ENCODE measurements at places on chromosomes 5 and 9.

- no peak for DNase-seq
Observed at GRCh38 chr5:169430671-169431070, 129.7 kb upstream of the SLIT3 start.

GRCh38 chr5:128174951-128175350 is 91.4 kb downstream of the SLC12A2 start:
- DNase-seq: no peak

- DNase-seq: no peak
Observed at GRCh38 chr9:14203356-14204056, 110.4 kb downstream of the NFIB start.

DNA sequence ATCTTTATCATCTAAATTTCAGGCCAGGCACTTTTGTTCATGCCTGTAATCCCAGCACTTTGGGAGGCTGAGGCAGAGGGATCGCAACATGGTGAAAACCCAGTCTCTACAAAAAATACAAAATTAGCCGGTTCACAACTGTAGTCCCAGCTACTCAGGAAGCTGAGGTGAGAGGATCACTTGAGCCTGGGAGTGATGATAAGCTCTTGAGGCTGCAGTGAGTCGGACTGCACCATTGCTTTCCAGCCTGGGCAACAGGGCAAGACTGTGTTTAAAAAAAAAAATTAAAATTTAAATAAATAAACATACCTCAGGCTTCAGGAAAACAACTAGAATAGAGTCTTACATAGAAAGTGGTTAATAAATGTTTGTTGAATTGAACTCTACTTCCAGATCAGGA is 147.4 kb downstream of the AGTPBP1 start:
- DNase-seq: peak; percentile 10

GRCh38 chr9:98641695-98642094 is 67.0 kb downstream of the GABBR2 start:
- no peak for DNase-seq

- peak; percentile 21 for DNase-seq
Observed at GRCh38 chr5:171676286-171676944, 109.2 kb upstream of the SMIM23 start.

DNA sequence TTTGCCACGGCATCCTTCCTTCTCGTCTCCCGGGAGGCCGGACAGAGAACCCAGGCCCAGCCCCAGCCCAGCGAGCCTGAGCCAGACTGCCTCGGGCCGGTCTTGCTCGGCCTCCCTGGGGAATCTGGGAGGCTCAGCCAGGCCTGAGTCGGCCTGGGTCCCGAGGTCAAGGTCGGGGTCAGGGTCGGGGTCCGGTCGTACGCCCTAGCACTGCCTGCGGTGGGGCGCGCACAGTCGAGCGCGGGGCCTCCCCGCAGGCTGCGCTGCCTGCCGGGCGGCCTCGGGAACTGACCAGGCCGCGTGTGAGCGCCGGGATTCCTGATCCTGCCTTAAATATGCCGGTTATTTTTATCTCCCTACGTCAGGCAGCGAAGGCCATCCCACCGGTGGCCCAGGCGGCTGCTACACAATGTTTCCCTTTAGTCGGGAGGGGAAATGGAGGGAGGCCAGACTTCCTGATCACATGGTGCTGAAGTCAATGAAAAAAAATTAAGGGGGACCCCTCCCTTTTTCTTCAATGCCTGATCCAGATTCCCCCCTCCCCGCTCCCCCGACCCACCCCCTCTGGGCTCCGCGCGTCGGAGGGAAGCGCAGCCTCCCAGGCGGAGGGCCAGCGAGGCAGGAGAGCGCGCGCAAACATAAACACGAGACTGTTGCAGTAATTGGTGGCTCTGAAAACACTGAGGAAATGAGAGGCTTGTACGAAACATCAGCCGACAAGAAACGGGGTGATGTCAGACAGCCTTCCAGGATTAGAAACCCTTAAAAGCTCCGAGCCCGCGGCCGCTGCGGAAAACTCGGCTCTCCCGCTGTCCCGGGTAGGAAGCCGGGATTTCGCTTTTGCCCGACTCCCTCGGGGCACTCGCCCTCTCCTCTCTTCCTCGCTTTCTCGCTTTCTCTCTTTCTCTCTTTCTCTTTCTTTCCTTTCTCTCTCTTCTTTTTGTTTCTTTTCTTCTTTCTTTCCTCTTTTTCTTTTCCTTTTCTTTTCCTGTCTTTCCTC is 148.2 kb upstream of the KLF4 start:
- peak; percentile 47 for DNase-seq

DNA sequence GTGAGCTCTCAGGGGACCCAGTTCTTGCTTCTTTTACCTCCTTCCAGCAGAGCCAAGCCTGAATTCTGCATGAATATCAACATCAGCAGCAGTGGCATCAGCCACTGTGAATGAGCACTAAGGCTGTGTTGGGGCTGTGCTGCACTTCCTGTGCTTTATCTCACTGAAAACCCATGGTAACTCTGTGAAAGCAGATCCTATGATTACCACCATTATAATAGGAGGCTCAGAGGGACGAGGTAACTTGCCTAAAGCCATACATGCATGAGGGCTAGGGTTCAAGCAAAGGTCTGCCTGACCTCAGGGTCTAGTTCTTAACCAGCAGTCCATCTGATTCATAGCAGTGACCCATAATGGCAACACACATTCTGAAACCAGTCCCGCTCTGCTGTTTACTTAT is 60.5 kb upstream of the RAPGEF1 start:
- DNase-seq: no peak

- no peak for DNase-seq
Observed at GRCh38 chr5:2439608-2440007, 311.9 kb downstream of the IRX2 start.

GRCh38 chr5:40649463-40650030 is 30.2 kb upstream of the PTGER4 start:
- DNase-seq: peak; percentile 16

DNA sequence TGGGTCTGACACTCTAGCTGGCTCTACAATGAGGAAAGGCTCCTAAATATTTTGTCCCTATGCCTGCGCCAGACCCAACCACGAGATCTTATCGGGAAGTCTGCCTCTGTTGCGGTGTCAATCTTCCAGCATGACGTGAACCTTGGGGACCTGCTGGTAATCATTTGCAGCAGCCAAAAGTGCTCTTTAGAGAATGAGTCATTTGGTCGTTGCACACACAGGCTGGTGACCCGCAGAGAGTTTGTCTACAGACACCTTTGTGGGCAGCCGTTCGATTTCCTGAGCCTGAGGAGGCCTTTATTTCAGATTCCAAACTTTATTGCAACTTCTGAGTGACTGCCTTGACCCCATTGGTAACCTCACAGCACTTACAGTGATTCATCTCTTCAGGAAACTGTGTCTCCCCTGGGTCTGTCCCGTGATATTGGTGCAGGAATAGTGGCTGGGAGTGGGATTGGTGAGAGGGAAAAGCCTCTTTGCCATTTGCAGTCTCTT is 326.1 kb downstream of the NSG2 start:
- DNase-seq: no peak

GRCh38 chr9:134518004-134518606 is 123.5 kb upstream of the COL5A1 start:
- DNase-seq: no peak

DNA sequence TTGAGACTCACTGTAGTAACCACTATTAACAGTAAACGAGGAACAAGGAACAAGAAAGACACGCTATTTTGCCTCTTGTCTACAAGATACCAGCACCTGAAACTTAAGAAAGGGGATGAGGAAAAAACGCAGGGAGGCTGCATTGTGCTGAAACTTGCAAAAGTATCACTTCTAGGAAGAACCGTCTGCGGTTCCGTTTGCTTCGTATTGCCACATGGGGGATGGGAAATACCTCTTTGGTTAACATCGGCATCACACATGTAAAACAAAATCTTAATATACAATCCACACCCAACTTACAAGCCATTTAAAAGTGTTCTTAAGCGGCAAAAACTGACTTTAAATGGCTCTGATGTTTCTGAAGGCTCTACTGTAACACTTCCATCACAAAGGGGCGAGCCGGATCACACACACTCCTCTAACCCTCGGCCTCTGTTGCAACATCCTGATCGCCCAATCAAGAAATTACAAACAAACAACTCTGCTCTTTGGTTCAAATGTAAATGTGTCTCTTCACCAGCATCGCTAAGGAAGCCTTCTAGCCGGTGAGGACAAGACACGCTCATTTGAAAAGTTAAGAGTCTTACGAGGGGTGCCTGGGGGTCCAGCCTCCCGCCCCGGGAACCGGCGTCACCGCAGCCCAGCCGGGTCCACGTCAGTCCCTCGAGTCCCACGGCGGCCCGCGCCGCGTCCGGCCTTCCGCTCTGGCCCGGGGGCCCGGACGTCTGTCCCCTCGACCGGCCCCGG is 621 bp downstream of the SEC16A start:
- peak; percentile 69 for DNase-seq

DNA sequence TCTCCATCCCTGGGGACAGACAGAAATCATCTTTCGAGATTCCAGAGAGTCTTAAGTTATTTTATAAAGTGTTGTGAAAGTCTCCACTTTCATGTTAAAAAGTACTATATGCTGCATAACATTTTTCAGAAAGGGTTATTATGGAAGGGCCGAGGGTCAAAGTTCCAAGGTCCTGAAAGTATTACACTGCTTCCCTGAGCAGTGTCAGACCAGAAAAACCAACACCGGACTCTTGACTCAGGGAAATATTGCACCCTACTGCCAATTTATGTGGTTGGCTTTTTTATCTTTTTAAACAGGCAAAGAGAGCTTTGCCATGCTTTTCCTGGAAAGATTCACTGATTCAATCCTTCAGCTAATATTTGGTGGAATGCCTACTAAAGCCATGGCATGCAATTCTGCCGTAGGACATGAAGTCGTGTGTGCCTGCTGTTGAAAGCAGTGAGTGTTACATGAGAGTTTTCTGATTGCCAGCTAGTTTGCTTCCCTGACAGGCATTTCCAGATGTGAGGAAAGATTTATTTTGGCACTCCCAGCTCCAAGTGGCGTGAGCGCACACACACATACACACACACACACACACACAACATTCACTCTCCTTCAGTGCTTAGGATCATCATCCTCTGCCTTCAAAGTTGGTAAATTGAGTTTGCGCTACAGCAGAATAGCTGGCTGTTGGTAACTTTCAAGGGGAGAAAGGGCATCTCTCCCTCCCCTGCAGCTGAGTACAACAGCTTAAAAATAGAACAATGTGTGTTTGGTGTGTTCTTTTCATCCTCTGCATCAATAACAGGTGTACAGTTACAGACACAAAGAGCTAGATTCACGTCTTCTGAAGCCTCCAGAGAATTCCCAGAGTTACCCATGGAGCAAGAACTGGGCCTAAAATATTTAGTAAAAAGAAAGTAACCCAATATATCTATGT is 45.6 kb downstream of the SLC1A3 start:
- DNase-seq: no peak

DNA sequence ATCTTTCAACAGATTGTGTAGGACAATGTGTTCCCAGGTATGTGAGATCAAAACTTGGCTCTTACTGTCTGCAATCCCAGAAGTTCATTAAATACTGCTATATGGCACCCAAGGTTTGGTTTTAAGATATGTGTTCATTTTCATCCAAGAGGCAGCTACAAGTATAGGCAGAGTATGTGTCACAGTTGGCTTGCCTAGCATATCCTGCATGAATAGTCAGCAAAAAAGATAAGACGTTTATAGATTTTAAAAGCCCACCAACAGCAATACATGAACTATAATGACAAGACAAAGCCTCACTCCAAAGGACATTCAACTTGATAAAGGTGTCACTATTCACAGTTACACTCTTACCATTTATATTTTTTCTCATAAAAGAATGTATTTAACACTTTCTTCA is 99.1 kb downstream of the BNC2 start:
- DNase-seq: no peak

GRCh38 chr9:114001794-114002261 is 76.3 kb downstream of the AMBP start:
- DNase-seq: no peak

- DNase-seq: peak; percentile 18
Observed at GRCh38 chr9:87337335-87338087, 160.2 kb upstream of the DAPK1 start.

DNA sequence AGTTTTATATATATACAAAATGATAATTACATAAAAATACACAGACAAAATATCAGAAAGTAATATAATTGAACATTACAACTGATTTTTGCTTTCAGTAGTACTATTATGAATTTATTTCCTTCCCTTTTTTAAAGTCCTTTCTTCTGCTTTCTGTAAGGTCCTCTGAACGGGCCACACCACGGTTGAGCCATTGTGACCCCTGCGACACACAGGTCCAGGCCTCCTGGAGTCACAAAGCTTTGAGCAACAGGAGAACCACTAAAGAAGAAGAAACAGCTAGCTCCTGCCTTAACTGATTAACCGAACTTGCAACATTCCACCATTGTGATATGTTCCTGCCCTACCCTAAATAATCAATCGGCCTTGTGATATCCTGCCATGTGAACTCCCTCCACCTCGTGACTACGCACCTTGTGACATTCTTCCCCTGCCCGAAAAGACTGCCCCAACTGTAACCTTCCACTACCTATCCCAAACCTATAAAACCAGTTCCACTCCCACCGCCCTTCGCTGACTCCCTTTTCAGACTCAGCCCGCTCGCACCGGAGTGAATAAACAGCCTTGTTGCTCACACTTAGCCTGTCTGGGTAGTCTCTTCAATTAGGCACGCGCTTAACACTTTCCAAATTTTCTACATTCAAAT is 375.0 kb upstream of the RFX3 start:
- DNase-seq: no peak

DNA sequence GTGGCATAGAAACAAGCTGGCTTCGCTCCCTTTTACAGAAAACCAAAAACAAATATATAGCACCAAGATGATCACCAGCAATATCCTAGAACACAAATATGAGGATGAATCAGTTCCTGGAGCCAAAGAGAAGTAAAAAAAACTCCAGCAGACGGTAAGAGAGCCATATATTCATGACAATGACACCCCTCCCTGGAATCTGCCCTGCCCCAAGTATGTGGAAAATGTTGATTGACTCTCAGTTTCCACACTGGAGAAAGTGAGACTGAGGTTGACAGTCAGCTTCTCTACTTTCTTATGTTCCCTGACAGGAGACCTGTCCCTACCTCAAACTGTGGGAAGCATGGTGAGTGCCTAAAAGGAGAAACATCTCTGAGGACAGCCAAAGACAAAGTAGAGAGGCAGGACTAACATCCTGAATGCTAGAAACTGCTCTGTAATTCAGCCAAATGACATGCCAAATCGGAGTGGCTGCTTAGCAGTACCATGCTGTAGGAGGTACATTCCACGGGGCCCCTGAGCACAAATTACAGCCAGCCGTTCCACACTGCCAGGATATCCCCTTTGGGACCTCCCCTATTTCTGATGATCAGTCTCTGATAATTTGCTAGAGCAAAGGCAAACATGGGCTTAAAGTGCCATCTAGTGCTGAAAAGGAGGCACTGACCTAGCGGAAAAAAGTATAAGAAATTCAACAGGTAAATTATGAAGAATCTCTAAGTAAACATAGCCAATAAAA is 424.0 kb upstream of the RGMB start:
- peak; percentile 11 for DNase-seq

- no peak for DNase-seq
Observed at GRCh38 chr9:71515107-71515506, 253.2 kb downstream of the CEMIP2 start.

- peak; percentile 15 for DNase-seq
Observed at GRCh38 chr5:147690595-147690994, 91.9 kb downstream of the JAKMIP2 start.

DNA sequence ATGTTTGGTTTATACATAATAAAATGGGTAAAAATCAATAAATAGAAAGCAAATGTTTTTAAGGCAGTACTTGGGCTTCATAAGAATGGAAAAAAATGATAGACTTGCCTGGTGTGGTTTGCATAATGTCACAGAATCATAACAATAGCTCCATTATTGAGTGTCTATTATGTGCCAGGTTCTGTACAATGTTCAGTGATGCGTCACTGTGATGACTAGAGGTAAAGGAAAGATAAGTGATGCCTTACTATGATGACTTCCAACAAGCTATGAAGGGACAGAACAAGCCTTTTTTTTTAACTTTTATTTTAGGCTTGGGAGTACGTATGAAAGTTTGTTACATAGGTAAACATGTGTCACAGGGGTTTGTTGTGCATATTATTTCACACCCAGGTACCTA is 128.8 kb downstream of the TMC1 start:
- DNase-seq: no peak

Data from hematopoietic multipotent progenitor cell treated with erythropoietin and hydrocortisone succinate and interleukin-3 and kit ligand, for 6 days (in vitro differentiated cells).